ENCODE measurements at places on chromosomes 4 and X. TPM values are rescaled to one million over a fixed set of nuclear protein-coding genes. Genes with fewer than 3 reads are reported as not detected.
A peak's percentile ranks its signal among the peaks of the same experiment; 100 is the strongest.

The ENAM gene
- not detected for polyA plus RNA-seq

The FRMPD3 gene
- not detected for polyA plus RNA-seq

The ATP5ME gene
- 447 TPM for polyA plus RNA-seq

The IL13RA2 gene
- not detected for polyA plus RNA-seq

The USP51 gene
- polyA plus RNA-seq = not detected

DNA sequence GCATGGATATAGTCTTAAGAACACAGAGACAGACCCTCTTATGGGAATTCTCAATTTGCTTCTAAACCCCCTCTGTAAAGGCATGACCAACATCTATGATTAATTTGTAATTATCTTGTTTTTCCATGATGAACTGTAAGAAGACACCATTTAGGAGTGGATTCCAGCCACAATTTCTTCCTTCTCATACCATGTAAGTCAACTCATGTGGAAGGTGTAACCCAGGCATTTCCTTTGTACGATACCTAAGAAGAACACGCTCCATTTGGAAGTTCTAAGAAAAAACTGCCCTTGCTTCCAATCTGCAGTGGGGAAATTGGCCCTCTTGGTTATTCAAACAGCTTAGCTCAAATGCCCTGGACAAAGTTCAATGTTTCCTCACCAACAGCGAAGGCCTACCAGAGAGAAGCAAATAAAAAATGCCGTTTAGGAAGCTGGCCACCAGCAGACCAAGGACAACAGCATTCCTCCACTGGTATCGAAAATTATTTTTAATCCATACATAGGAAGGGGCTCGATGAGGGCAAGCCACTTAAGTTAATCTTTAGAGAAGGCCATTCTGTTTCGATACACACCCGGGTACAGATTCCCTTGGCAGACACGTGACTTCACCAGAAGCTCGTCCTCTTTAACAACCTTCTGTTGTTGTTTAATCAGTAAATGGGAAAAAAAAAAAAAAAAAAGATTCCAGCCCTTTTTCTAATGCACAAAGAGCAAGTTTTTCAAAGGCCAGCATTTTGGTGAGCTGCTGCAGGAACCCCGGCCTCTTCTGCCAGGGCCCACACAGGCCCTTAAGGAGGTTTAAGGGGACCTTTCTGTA is 2.6 kb downstream of the DHRSX start:
- DNase-seq = peak; percentile 82

DNA sequence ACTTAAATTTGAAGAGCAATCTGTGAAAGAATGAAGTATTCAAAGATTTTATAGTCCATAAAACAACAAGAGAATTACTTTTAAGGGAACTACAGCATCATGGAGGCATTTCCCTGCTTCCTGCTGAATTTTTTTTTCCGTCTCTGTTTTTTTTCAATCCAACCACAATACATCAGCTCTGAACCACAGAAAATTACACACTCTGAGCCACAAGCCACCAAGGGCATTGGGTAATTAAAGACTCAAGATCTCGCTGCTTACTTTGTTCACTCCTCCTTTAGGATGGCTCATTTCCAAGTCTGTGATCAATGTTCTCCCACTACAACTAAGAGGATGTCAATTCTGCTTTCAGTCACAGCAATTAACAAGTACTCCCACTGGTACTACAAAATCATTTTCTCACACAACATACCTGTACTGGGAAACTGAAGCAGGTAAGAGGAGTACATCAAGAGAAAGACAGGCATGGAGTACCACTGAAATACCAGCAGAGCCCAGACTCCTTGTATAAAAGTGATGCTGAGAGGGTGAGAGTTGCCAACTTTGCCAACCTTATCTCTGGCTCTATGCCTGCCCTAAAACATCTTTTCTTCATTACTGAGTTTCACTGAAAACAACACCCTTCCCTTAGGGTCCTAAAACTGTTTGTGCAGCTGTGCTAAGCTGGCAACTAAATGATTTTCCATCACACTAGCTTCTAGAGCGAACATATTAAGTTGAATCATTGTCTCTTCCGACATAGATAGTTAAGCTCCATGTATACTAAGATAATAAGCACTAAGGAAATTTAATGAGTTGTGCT is 105.8 kb upstream of the MAGEB18 start:
- DNase-seq = no peak

- no peak for DNase-seq
Measured at GRCh38 chr4:16939178-16939577, 40.7 kb upstream of the LDB2 start.

DNA sequence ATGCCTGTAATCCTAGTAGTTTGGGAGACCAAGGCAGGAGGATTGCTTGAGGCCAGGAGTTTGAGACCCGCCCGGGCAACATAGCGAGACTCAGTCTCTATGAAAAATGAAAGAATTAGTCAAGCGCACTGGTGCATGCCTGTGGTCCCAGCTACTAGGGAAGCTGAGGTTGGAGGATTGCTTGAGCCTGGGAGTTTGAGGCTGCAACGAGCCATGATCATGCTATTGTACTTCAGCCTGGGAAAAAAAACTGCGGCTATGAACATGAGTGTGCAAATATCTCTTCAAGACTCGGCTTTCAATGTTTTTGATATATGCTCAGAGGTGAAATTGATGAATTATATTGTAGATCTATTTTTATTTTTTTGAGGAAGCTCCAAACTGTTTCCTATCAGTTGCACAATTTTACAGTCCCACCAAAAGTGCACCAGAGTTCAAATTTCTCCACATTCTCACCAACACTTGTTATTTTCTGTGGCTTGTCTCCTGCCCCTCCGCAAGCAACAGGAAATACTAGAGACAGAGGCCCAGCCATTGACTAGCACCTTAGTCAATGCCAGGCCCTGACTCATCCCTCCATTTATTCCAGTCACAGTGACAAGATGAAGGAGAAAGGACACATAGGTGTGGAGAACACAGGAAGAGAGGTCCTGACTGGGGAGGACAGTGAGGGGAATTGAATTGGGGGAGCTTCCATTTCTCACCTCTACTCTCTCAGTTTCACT is 33.1 kb upstream of the ZNF41 start:
- DNase-seq = no peak

- peak; percentile 11 for DNase-seq
Measured at GRCh38 chr4:137509855-137510282, 22.4 kb downstream of the PCDH18 start.

GRCh38 chr4:39994406-39994805 is 16.7 kb upstream of the PDS5A start:
- DNase-seq = no peak

DNA sequence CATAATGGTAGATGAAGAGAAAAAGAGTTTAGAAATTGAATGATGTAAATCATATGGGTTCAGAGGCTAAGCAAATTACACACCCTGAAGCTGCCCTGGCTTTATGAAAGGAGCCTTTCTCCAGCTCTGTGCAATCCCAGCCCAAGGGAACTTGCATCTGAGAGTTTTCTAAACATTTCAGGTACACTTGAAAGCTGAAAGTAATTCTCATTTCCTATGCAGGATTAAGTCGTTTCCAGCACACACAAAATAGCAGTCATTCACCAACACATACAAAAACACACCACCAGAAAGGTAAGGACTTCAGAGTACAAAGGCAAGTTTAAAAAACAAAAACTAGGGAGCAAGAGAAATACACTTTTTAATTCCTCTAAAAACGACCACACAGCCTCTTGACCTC is 1.7 kb downstream of the PDGFC start:
- no peak for DNase-seq

- no peak for DNase-seq
Measured at GRCh38 chrX:129769467-129770154, 10.1 kb upstream of the SASH3 start.

All from small intestine (tissue), 16 donors.